ENCODE measurements at places on chromosomes 5 and 9.

DNA sequence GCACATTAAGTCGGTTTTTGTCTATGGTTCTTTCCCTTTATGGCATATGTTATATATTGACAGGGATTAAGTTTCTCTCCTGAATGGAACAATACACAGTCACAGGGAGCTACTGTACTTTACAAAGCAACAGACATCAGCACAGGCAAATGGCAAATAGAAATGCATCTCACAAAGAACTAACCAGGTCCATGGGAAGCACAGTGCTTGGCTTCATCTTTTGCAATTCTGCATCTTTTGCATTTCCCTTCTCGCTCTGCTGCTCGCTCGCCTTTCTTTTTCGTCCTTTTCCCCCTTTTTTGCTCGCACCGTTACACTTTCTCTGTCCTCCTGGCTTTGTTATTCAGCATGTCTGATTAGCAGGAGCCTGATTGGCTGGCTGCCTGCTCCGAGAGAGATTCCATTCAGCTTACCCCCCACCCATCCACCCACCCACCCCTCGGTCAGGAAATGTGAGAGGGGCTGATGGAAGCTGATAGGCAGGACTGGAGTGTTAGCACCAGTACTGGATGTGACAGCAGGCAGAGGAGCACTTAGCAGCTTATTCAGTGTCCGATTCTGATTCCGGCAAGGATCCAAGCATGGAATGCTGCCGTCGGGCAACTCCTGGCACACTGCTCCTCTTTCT lies at the start of gene ADAMTSL1:
ADAMTSL1 (plus strand) TSS at position 502 of the 628 bp plus-strand sequence; CDS start at position 582, 80 bp downstream.
- no peak for DNase-seq

- no peak for DNase-seq
Observed at GRCh38 chr5:103601314-103601713, 38.7 kb upstream of the NUDT12 start.

DNA sequence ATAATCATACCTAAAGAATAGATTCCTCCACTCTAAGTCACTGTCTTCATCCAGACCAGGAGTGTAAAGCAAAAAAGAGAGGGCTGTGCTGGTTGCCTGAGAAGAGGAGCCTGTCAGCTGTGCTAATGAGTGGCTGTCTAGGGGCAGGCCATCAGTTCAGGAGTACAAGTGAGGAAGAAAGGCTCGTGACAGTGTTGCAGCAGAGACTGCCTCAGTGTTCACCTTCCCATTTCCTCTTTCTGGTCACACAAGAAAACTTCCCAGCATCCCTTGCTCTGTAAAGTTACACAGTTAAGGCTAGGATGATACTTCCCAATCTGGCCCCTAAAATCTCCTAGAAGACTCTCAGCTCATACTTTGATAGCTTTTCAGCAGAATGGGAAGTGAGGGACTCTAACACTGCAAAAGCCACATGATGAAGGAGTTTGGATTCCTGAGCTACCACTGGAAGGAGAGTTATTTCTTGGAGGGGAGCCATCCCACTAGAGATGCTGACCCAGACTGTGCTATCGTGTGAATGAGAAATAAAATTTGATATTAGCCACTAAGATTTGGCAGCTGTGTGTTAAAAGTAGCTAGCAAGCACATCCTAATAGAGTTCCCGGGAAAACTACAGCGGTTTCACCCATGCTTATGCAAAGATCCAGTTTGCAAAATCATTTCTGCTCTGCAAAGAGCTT lies 67.1 kb downstream of the ADAMTS12 start:
- DNase-seq, result no peak

- no peak for DNase-seq
Observed at GRCh38 chr5:170630711-170631141, 126.9 kb downstream of the KCNIP1 start.

DNA sequence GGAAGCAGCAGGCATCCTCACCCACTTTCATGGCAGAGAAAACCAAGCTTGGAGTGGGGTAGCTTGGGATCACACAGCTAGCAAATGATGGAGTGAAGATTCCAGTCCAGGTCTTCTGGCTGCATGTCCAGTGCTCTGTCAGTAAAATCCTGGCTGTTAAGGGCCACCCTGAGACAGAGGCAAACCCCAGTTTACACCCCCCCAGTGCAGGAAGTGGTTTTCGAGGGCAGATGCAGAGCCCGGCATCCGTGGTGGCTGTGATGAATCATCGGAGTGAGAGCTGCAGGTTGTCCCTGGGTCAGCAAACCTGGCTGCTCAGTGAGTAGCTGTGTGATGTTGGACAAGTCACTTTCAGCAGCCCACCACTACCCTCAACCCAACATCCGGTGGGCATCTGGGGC lies 115.4 kb downstream of the RGS3 start:
- no peak for DNase-seq

- no peak for DNase-seq
Observed at GRCh38 chr9:18256568-18256967, 217.4 kb upstream of the ADAMTSL1 start.

DNA sequence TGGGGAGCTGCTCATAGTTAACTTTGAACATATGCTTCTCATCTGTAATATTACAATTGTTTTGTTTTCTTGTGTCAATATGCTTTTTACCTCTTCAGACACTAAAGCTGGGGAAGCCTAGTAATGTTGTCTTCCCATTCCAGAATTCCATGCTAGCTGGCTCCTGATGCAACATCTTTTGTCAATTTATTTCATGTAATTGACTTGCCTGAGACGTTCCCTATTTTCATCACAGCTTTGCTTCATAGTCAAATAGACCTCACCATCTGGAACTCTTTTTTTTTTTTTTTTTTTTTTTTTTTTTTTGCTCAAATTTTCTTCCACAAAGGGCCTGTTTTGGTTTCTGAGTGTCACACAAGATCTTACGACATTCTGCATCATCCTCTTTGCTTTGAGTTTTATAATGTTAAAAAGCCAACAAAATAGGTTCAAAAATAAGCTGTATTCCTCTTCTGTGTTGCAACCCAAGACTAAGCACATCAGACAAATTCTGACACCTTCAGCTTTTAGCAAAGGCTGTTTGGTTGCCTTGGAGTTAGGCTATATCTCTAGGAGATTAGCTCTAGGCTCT lies 235.2 kb downstream of the NR3C1 start:
- no peak for DNase-seq

GRCh38 chr9:70504834-70505233 lies 90.4 kb upstream of the KLF9 start:
- no peak for DNase-seq

GRCh38 chr9:97504381-97505216 lies 3.1 kb downstream of the TMOD1 start:
- no peak for DNase-seq

DNA sequence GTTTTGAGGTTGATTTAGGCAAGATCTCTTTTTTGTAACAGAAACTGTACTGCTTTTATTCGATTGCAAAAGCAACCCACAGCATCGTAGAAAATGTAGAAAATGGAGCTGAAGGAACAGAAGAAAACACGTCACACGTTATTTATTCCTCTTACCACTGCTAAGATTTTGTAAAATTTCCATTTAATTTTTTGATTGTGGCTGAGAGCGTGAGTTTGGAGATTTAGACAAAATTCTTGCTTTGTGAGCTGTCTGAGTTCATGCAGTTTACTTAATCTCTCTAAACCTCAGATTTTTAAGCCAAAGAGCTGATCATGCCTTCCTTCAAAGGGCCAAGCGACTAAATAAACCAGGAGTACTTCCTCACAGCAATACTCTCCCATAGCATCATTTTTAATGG lies 24.8 kb downstream of the DPYSL3 start:
- no peak for DNase-seq

DNA sequence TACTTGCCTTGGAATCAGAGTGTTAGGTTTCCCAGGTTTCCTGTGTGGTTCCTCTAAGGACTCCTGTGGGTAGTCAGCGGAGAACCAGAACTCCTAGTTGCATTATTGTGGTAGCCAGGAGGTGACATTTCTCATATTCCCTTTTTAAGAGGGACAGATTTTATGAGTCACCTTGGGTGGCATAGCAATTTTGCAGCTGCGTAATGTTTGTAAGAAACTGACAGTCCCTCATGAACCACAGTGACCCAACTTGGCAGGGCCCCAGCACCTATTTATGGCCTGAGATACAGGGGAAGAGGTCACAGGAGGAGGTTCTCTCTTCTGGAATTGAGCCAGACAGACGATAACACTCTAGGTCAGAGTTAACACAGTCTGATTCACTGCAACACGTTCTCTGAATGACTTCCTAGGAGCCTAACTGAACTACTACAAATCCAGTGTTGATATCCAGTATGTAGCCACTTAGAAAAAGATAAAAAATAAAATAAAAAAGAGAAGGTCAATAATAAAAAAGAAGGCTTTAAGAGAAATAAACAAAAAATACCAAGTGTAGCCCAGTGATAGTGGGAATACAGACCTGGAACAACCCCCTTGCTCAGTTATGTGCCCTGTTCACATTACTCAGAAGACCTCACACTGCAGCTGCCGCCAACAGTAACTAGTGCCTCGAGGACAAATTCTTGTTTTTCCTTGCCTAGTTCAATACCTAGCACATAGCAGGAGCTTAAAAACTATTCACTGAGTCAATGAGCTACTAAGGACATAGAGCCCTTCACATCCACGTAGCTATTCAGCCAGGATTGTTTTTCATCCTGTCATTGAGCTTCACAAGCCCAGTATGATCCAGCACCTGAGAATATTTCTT lies 50.7 kb upstream of the VLDLR start:
- no peak for DNase-seq

- DNase-seq, result no peak
Observed at GRCh38 chr5:170362102-170362501, 27.1 kb downstream of the KCNMB1 start.

- DNase-seq, result no peak
Observed at GRCh38 chr9:137084526-137084925, 2.3 kb upstream of the MAN1B1 start.

- DNase-seq, result no peak
Observed at GRCh38 chr5:33346534-33346933, 94.2 kb upstream of the TARS1 start.

Measured in NCI-H1930 (cell line).